SK-N-MC (cell line): ENCODE measurements at places on chromosomes 11 and 22.

GRCh38 chr11:69460540-69461257 is 20.8 kb upstream of the LINC01488 start:
- DNase-seq, result no peak

DNA sequence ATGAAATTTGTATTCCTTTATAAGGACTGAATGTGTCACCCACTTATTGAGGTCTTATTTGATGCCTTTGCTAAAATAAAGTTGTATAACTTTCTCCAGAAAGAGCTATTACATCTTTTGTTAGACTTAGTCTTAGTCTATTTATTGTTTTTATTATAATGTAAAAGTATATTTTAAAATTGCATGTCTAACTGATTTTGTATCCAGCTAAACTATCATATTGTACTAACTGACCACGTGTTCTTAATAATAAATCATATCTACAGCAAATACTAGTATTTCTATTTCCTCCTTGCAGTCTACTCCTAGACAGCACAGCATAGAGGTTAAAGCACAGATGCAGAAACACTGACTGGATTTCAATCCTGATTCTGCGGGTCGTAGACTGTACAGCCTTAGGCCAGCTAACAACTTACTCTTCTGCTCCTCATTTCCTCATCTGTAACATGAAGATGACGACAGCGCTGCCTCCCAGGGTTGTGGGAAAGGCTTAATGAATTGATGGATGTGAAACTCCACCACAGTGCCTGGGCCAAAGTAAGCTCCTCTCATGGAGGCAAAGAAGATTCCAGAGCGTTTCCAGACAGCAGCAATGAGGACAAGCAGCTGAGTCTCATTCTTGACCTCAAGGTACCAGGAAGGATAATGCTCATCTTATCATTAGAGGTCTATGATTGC is 13.2 kb downstream of the IFITM10 start:
- DNase-seq, result no peak

DNA sequence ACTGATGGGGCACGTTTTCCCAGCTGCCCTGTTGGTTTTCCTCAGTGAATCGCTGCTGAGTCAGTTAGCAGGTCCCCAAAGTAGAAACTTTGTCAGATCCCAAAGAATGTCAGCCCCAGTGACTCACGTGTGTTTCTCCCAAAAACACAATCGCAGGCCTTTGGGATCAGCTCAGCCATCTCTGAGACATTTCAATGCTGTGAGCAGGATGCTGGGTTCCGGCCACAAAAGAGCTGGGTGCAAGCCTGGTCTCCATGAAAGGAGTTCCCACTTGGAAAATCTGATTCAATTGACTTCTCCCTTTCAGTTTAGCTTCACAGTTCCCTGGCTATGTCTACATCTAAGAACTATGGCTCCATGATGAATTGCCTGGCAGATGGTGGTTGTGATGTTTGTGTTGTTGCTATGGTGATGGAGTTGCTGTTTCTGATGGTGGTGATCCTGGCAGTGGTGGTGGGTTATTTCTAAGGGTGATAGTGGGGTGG is 28.0 kb downstream of the MYEOV start:
- no peak for DNase-seq

DNA sequence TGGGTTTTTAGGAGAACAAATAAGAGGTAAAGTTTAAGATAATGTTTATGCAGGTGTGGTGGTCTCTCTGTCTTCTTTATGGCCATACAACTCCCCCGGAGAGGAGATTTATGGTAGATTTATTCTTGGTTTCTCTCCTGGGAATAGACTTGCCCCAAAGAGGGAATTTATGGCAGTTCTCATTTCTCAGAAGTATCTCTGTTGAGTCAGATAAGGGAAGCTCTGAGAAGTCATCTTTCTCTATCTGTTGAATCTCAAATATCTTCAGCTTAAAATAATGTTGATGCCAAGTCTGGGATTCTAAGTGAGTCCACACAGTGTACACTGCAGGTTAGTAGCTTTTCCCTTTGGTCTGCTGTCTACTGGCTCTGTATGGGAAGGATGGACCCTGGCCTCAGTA is 276.4 kb upstream of the PLET1 start:
- DNase-seq, result no peak

DNA sequence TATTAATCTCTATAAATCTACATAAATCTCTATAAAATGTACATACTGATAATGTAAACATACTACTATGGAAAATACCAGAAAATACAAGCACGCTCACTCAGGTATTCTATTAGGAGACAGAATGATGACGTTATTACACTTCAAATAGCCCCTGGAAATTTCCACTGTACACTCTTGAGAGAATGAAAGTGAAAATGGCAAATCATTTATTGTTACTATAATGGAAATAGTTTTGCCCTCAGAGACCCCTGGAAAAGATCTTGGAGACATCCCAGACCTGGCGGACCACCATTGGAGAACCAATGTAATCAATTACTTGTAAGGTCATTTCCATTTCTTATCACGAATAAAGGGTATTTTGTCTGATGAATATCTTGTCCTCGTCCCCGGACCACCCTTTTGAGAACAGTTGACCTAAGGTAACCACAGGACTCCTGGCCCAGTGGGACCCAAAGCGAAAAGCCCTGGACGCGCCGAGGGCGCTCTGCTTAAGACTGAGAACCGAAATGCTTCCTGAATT is 509 bp upstream of the PRRG4 start:
- no peak for DNase-seq

GRCh38 chr11:1196516-1197391 is 26.1 kb upstream of the MUC5B start:
- no peak for DNase-seq

- DNase-seq, result no peak
Measured at GRCh38 chr11:113977071-113977490, 2.2 kb downstream of the HTR3A start.

DNA sequence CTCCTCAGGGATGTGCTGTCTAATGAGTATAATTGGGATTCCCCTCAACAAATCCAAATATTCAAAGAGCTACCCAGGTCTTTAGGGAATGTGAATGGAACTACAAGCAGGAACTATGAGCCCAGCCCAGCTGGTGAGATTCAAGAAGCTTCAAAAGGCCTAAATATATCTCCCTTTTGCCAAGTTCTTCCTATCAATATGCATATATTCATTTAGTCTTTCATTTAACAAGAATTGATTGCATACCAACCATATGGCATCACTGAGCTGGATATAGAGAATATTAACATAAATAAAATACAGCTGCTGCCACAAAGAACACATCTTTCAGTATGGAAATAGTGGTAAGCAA is 58.9 kb upstream of the PRSS23 start:
- DNase-seq, result no peak

GRCh38 chr11:76740772-76741171 is 42.4 kb upstream of the TSKU start:
- no peak for DNase-seq

- no peak for DNase-seq
Measured at GRCh38 chr11:134752964-134753770, 341.1 kb upstream of the B3GAT1 start.

- no peak for DNase-seq
Measured at GRCh38 chr22:49367041-49367697, 460.5 kb downstream of the BRD1 start.

- peak; percentile 10 for DNase-seq
Measured at GRCh38 chr11:75802913-75803820, 11.8 kb upstream of the UVRAG start.

- no peak for DNase-seq
Measured at GRCh38 chr11:26522912-26523610, 49.0 kb downstream of the MUC15 start.

DNA sequence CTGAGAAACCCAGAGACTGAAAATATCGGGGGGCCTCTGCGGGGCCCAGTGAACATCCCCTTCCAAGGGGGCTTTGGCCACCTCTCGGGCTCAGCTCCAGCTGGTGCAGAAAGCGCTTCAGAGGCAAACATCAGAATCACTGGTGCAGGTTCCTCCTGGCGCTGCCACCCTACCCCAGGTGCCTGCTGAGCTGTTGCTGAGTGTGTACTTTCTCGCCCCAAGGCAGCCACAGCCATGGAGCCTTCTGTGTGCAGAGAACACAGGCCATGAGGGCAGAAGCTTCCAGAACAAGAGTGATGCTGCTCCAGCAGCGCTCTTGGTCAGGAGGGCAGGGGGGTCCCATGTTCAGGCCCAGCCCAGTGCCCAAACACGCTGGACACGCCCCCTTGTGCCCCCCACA is 6.3 kb downstream of the DRD4 start:
- DNase-seq, result no peak

DNA sequence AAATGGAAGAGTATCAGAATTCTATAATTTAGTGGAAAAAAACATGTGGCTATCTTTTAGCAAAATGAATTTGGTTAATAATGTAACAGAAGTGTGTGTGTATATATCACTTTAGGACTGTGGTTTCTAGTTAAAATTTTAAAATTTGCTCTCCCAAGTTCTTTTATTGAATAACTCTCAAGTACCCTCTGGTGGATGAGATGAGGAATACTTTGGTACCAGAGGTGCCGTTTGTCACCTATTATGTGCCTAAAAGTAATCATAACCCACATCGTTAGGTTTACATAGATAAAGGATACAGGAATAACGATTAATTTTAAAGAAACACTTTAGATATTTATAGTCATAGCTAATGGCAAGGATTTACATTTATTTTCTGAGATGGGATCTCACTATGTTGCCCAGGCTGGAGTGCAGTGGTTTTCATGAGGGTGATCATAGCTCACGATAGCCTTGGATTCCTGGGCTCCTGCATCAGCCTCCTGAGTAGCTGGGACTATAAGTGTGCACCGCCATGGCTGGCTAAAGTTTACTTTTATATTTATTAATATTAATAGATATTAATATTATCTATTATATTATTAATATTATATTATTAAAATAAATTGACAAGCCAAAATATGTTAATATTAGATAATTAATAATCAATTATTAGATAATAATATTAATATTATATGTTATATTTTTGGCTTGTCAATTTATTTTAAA is 66.7 kb upstream of the CAPRIN1 start:
- no peak for DNase-seq

DNA sequence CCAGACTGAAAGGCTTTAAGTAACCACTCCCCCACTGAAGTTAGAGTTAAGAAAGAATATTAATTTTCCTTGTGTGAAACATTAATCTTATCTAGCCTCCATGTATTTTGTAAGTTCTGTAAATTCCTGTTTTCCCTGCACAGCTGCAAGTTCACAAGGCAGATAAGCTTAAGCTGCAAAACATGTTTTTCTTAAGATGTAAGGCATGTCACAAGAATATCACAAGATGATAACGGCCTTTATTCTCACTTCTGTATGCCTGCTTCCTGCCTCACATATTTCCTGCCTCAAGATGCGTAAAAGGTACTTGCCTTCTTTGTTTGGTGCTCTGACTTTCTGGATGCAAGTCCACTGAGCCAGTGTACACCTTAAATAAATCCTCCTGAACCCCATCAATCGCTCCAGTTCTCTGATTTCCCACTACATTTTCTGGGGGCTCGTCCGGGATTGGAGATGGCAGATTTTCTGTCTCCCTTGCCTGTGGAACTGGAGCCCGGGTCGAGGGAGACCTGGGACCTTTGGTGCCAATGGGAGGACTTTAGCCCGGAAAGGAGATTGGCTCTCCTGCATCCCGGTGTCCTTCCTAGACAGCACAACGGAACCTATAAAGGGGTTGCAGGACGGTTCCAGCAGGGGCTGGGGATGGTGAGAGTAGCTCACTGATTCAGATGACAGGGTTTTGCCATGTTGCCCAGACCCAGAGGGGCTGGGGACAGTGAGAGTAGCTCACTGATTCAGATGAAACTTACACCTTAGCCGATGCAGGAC is 30.2 kb downstream of the PPARA start:
- DNase-seq, result no peak

- DNase-seq, result no peak
Measured at GRCh38 chr11:115872416-115872815, 368.2 kb upstream of the CADM1 start.

GRCh38 chr11:45023065-45023365 is 72.3 kb upstream of the TP53I11 start:
- DNase-seq, result no peak

GRCh38 chr11:39971938-39972337 is 1487.5 kb downstream of the LRRC4C start:
- DNase-seq, result no peak

- DNase-seq, result no peak
Measured at GRCh38 chr11:126332221-126332711, 23.2 kb upstream of the ST3GAL4 start.

GRCh38 chr11:45147891-45148675 is 1.6 kb downstream of the PRDM11 start:
- no peak for DNase-seq

DNA sequence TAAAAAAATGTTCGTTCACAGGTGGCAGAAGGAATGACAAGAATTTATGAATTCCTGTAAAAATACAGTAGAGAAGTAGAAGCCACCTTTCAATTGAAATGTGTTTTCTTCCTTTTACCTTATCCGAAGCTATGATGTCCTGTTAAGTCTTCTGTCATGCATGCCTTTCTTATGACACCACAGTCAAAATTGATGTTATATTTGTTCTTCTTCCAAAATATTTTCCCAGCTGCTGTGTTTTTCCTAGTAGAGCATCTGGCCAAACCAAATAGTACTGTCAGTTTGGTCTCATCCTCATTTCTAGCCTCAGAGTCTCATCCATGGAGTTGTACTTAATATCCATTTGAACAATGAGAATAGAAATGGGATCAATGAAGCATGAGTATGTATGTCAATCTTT is 206.1 kb downstream of the PGR start:
- DNase-seq, result no peak

GRCh38 chr11:73176145-73176873 is 34.2 kb upstream of the FCHSD2 start:
- DNase-seq, result no peak

GRCh38 chr11:73383249-73384124 is 7.3 kb downstream of the RELT start:
- DNase-seq, result no peak

DNA sequence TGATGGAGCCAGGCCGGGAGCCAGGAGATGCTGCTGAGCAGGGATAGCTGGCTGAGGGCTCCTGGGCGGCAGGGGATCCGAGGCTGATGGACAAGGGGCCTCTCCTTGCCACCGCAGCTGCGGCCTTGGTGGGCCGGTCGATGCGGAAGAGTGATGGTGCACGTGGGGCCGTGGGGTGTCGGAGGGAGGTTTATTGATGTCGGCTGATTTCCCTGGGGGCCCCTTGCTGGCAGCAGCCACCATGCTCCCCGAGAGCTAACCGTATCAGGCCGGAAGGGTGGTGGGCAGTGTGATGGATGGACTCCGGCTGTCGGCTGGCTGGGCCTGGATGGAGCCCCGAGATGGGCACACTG is 31.0 kb upstream of the CCDC188 start:
- no peak for DNase-seq

DNA sequence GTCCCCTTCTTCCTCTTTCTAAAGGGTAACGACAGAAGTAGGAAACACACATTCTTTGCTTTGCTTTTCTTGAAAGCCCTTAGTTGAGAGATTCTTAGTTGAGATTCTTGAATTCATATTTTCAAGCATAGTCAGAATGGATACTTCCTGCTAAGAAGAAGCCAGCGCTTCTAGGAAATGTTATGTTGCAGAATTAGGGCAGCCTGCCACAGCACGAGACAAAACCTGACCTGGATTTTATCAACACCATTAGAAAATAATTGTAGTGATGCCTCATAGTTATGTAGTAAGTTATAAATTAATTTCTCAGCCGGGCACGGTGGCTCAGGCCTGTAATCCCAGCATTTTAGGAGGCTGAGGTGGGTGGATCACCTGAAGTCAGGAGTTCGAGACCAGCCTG is 37.9 kb upstream of the NUP160 start:
- no peak for DNase-seq
